ENCODE measurements at places on chromosomes 11 and 22.

DNA sequence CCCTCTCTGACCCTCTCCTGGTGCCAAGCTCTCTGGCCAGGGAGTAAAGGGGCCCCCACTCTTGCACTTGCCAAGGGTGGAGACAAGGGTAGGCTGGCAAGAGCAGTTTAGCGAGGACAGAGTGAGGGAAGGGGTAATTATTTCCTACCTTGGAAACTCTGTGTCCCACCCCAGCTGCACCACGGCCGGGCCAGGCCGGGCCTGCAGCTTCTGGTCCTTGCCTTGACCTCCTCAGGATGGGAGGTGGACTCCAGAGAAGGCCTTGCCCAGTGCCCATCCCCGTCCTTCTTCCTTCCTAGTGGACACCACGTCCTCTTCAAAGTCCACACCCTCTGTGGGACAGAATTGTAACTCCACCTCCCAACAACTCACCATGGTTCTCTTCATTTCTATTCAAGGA, 18.4 kb upstream of the OSBPL5 start:
- DNase-seq, result no peak

DNA sequence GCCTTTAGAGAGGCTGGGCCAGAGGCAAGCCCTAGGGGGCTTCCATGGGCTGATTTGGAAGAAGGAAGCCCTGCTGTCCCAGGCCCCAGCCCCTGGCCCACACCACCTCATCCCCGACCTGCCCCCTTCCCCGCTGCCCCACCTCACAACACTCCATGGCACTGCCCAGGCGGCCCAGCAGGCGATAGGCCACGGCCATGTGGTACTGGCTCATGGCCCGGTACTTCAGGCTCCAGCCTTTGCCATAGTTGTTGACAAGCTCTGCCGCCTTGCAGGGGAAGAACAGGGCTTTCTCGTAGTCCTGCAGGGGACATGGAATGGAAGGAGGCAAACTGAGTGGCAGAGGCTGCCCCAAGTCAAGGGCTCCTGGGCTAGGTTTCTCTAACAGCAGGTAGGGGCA, 6.4 kb downstream of the RAPSN start:
- no peak for DNase-seq

GRCh38 chr22:45358127-45358526, 48.4 kb downstream of the FAM118A start:
- no peak for DNase-seq

GRCh38 chr11:64313491-64314145, 3.7 kb downstream of the TRMT112 start:
- no peak for DNase-seq

DNA sequence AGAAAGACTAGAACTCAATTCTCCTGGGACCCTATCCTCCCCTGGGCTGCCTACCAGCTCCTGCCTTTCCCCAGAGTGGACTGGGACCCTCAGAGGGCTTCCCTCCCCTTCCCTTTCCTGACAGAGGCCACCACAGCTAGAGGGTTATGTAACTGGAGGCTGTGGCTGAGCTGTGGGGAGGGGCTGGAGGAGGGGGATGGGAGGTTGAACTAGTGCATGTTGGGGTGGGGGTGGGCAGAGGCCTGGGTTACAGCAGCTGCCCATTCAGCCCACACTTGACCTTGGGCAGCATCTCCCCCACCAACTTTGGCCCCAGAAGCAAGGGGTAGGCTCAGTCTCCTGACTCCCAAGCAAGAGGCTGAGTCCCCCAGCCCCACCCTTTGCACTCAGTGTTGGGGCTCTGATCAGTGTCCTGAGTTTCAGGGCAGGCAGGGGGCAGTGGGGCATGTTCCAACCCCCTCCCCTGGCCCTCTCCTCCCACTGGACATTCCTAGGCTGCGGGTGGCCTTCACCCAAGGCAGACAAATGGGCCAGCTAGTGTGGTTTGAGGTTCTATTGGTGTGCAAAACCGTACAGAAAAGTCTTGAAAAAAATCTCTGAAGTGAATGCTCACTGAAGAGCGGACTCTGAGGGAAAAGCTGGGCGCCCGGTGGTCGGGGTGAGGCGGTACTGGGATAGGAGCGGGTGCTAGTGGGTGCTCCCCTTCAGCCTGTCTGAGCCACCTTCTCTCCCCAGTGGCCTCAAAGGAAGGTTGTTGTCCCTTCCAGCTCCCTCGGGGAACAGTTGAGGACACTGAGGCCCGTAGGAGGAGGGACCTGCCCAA, 3.8 kb downstream of the KCNC1 start:
- no peak for DNase-seq

- DNase-seq, result no peak
Measured at GRCh38 chr11:31120428-31120827, 249.1 kb downstream of the DCDC1 start.

GRCh38 chr11:59141673-59142460, 789 bp upstream of the FAM111A start:
- no peak for DNase-seq

GRCh38 chr11:65766535-65766934, 14.2 kb downstream of the AP5B1 start:
- no peak for DNase-seq

- DNase-seq, result no peak
Measured at GRCh38 chr22:17910561-17911311, 113.6 kb downstream of the MICAL3 start.

DNA sequence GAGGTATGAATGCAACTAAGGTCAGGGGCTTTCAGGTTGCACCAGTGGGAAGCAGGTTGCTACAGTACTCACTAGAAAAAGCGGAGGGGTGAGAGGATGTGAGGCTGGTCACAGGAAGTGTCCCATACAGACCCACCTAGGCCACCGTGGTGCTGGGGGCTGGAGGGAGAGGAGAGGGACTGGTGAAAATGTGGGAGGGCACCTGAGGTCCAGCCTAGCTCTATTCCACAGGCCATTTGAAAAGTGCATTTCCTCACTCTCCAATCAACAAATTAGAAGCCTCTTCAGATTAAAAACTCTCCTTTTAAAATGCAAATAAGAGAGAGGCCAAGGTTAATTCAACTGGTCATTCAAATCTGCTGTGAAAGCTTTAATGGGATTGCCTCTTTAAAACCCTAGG, 38.6 kb upstream of the NCAM1 start:
- DNase-seq, result no peak

- peak; percentile 52 for DNase-seq
Measured at GRCh38 chr11:3807909-3808860, at the start of gene PGAP2. Gene PGAP2 (plus strand): TSS chr11:3808560. CDS start chr11:3811260, 2,700 bp downstream.

GRCh38 chr22:30944986-30945385, 23.6 kb downstream of the MORC2 start:
- DNase-seq, result no peak

DNA sequence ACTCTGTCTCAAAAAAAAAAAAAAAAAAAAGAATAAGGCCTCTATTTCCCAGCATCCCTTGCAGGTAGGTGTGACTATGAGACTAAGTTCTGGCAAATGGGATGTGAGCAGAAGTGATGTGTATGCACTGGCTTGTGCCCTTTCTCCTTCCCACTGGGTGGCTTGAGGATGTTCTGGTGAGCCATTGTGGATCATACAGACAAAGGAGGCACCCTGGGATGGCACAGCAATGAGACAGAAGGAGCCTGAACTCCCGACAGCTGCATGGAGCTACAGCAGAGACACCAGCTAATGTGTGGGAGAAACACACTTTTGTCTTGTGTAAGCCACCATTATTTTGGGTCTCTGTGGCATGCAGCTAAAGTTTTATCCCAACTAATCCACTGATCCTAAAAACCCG, 10.6 kb upstream of the SORL1 start:
- DNase-seq, result no peak

GRCh38 chr11:118435290-118435892, 901 bp upstream of the KMT2A start:
- DNase-seq, result peak; percentile 42

DNA sequence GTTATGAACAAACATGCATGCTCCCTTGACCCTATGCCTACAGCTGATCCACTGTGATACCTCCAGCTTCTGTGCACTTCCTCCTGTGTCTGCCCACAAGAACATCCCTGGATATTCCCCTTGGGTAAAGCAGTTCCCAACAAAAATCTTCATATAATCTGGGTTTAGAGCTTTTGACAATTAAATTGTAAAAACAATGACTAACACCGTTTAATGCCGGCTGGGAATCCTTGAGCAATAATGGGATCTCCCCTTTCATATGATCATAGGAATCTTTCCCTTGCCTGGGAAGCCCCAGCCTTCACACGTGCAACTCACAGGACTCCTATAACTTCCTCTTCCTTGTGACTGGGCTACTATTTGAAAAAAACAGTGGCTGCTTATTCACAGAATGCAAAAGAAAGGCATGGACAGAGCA, 6.3 kb upstream of the ZC3H12C start:
- DNase-seq, result no peak

DNA sequence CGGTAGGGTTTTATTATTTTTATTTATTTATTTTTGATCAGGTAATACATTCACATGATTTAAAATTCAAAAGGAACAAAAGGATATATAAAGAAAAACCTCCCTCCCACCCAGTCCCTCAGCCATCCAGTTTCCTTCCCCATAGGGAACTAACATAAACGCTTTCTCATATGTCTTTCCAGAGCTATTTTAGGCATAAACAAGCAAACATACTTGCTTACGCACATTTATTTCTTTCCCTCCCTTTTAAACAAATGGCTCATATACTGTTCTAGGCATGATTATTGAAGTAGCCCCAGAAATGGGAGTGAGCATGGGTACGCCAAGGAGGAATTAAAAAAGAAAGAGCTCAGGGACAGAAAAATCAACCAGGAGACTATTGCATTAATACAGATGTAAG, 63.7 kb downstream of the LIF start:
- no peak for DNase-seq

DNA sequence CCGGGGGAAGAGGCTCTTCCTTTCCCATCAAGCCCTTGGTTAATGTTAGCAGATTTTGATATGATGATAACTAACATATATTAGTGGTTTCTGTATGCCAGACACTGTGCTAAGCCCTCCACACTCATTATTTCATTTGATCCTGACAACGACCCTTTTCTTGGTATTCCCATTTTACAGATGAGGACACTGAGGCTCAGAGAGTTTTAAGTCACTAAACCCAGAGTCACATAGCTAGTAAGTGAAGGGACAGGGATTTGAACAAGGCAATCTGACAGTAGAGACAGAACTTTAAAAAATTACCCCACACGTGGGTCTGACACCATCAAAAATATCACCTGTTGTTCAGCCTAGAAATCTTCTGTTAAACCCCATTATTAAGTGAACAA, 22.4 kb downstream of the POU2AF1 start:
- no peak for DNase-seq

DNA sequence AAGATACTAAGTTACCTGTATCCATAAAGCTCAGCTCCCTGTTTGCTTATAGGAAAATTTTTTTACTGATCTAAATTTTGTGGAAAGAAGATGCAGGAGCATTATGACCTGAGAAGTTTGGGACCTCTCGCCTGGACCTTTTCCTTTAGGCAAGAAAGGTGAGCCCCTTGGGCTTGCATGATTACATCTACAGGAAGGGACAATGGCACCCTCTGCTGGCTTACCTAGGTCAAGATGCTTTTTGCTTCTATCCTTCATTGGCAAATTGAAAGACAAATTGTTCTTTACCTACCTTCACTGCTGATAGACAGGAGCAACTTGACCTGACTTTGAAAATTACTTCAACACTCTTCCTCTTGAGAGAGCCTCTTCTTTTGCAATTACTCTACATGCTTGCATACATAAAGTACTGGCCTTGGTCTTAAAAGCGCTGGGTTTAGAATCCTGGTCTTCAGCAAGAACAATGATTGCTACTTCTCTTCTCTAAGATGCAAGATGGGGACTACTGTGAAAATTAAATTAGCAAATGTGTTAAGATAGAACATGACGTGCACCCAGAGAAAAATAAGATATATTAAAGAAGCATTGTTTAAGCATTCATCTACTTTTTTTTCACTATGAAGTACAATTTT, 147.2 kb downstream of the TRPC6 start:
- DNase-seq, result no peak

Data from stimulated activated CD4-positive, alpha-beta T cell treated with anti-CD3 and anti-CD28 coated beads, Interleukin-2, amount 100 ng/mL, for 48 hours (primary cell).